Thoracic aorta (tissue), 2 donors: ENCODE measurements at places on chromosomes 6 and 20. TPM values are rescaled to one million over a fixed set of nuclear protein-coding genes. Genes with fewer than 3 reads are reported as not detected.

GRCh38 chr6:121780325-121781321 lies 345.2 kb downstream of the GJA1 start:
- DNase-seq, result peak; percentile 67

GRCh38 chr6:17962436-17963031 lies 24.9 kb downstream of the KIF13A start:
- DNase-seq, result no peak

DNA sequence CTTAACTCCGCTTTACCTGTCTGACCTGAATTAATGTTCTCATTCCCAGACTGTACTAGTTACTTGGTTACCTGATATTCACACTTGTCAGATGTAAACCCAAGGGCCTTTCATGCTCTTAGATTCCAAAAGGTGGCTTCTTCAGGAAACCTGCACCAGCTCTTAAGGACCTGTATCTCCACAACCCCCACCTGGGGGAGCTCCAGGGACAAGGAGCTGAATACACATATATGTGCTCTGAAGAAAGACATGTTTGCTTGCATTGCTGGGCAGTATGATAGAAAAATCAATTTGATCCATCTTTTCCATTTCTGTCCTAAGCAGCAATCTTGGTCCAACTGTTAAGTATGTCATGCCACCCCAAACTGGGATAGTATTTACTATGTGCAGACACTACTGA lies 64.8 kb upstream of the POU3F2 start:
- no peak for DNase-seq

DNA sequence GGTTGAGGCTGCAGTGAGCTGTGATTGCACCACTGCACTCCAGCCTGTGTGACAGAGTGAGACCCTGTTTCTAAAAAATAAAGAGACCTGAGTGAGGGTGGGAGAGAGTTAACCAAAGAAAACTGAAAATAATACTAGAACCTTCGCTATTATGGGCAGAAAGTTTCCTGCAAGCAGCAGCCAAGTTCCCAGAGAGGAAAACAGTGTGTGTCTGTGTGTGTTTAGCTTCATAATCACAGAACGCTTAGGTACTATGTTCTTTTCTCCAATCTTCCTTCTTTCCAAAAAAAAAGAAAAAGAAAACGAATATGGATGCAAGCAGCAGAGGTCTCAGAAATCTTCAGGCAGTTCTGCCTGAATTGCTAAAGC lies 170.0 kb downstream of the LY86 start:
- no peak for DNase-seq

DNA sequence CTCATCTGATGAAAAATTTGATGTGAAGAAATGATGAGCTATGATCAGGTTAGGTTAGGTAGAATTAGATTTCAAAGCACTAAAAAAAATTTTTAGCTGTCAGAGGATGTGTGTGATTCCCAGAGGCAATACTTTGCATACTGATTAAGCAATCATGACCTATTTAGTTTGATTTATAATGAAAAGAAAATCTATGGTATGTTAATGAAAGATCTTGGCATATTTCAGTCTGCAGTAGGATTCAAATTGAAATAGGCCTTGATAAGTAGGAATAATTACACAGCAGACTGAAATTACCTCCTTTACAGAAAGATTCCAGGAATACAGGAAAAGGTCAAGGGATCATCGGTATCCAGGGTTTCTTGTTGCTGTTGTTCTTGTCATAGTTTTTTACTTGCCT lies 69.3 kb downstream of the HDDC2 start:
- no peak for DNase-seq

DNA sequence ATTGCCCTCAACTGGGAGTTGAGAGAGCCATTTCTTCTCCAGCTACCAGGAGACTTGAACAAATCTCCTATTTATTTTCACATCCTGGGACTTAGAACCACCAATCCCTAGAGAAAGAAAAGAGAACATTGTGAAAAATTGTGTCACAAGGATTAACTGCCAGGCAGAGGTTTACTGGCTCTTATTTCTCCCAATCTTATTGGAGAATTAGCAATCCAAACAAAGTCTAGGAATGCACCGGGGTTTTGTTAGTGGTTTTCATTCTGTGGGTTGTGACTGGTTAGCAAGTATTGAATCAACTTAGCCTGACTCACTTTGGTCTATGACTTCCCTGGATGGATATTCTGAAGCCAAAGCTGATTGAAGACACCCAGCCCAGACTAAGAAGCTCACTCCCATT lies 21.2 kb upstream of the ENPP5 start:
- no peak for DNase-seq

DNA sequence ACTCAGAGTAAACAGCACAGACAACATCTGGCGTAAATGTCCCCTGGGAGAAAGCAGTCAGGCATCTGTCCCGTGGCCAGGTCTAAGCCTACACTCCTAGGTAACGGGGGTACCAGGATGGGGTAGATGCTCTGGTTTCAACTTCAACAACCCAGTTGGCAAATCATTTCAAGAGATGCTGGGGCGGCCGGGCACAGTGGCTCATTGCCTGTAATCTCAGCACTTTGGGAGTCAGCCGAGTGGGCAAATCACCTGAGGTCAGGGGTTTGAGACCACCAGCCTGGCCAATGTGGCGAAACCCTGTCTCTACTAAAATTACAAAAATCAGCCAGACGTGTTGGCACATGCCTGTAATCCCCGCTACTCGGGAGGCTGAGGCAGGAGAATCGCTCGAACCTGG lies 12.3 kb downstream of the PREX1 start:
- no peak for DNase-seq

GRCh38 chr6:1382883-1383728 lies 6.3 kb upstream of the FOXF2 start:
- no peak for DNase-seq

DNA sequence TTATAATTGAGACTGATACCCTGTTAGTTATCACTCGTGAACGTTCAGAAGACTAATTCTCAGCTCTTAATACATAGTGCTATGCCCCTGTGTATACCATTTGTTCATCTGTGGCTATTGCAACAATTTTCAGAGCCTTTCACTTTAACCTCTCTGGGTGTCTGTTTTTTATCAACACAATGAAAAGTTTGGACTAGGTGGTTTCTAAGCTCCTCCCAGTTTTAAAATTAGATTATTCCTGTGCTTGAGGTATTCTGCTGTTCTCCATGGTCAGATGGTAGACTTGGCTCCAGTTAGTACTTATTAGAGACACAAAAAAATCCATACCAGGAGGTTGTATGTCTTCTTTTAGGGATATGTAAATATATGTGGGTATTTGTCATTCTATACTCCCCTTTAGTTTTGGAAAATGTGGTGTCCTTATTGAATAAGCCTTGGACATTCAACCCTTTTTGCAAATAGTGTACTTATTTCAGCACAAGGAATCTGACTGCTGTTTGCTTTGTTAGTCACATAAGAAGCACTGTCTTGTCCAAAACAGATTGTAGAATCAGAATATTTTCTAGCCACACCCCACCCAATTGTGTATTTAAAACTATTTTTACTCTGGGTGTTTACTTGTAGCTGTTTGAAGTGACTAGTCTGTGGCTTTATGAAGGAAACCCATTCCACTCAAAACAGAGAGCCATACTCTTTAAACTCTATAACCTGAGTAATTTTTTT lies 2.0 kb upstream of the COL10A1 start:
- DNase-seq, result no peak

DNA sequence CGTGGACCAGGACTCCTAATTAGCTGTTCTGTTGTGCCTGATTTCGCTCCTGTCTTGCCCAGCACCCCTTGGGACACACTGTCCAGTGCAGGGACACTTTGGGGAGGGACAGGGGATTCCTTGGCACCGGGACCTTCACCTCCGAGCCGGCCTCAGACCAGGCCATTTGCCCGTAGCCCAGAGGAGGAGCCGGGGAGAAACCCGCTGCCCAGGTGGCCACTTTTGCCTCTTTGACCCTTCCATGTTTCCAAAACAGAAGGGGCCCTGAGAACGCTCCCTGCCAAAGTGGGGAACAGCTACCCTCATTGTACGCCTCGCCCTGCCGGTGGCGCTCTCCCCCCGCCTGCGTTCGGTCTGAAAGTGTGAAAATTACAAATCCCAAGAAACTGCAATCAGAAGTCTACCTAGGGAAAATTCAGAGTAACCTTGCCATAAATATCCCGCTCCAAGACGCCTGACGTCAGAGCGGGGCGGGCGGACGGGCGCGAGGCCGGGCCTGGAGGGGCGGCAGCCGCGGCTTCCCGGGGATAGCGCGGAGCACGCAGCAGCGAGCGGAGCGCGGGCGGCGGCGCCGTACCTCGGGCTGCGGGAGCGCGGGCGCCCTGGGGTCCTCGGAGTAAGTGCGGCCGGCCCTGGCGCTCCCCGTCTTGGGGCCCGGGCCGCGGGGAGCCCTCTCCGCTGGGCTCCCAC lies at the start of gene DAAM2:
Gene DAAM2, plus strand, starts transcription at position 527 of the 690 bp plus-strand sequence. CDS start 63,927 bp downstream, outside the sequence.
- DNase-seq, result no peak

The HLA-DMB gene
- 34.4 TPM for total RNA-seq

The CTNNBL1 gene
- 22.6 TPM for total RNA-seq

The HSPA1L gene
- total RNA-seq, result 1.1 TPM

The DCDC2 gene
- total RNA-seq, result not detected
